AML-193 (cell line): ENCODE measurements at places on chromosomes 2 and 18.

GRCh38 chr2:8840475-8841091 lies 3.2 kb upstream of the KIDINS220 start:
- DNase-seq, result no peak

- DNase-seq, result no peak
Observed at GRCh38 chr18:46411191-46411828, 245.7 kb downstream of the LOXHD1 start.

DNA sequence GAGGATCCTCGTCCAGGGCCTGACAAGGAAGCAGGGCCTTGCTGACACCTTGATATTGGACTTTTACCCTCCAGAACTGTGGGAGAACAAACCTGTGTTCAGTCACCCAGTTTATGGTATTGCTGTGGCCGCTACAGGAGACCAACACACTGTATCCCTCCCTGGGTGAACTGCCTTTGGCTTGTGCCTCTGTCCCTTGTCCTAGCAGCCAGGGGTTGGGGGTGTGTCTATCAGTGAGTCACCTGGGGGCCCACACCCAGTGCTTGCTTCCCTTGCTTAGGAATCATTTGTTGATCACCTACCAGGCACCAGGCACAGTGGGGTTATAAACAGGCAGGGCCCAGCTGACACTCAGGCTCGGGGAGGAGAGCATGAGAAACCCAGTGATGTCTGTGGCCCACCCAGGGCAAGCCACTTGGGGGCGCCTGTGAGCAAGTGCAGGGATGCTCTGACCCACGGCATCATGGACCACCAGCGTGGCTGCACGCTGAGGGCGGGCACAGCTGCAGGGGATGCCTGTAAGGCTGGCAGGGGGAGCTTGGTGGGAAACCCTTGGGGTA lies 17.1 kb downstream of the TMEM185B start:
- DNase-seq, result no peak

DNA sequence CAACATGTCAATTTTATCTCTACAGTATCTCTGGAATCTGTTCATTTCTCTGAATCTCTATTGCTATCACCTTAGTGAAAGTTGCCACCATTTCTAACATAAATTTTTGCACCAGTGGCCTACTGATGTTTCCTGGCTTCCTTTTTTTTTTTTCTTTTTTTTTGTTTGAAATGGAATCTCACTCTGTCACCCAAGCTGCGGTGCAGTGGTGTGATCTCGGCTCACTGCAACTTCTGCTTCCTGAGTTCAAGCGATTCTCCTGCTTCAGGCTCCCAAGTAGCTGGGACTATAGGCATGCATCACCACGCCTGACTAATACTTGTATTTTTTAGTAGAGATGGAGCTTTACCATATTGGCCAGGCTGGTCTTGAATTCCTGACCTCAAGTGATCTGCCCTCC lies 35.1 kb downstream of the KCNJ13 start:
- DNase-seq, result no peak

DNA sequence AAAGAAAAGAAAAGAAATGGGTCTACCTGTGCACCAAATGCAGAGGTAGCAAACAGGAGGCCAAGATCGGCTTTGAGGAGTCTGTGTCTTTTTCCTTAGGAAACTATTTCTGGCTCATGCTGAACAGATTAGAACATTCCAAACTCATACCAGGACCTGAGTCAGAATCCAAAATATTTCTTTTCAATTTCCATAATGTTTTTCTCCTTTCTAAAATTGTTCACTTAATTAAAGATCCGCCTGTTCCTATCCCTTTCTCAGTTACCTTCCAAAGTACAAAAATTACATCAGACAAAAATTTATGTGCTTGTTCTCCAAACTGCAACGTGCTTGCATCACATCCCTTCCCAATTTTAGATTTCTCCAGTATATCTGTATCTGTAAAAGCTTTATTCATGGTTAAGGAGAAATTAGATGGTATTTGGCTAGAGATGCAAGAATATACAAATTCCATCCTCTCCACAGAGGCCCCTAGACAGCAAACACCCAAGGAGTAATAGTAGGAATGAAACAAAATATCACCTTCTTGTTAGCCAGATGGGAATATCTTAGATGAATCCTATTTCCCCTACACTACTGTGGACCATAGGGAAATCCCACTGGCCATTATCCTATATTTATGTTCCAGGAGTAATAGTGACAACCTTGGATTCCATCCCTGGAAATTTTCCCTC lies 130.6 kb downstream of the LNPK start:
- no peak for DNase-seq

- peak; percentile 69 for DNase-seq
Observed at GRCh38 chr18:48934723-48935432, 15.9 kb downstream of the SMAD7 start.

GRCh38 chr18:44729631-44730101 lies 49.0 kb downstream of the SETBP1 start:
- no peak for DNase-seq

GRCh38 chr2:168189835-168190569 lies 57.4 kb downstream of the STK39 start:
- DNase-seq, result no peak

GRCh38 chr2:163887182-163887581 lies 151.4 kb upstream of the FIGN start:
- no peak for DNase-seq

GRCh38 chr2:120503793-120504571 lies 158.0 kb downstream of the INHBB start:
- no peak for DNase-seq

- DNase-seq, result no peak
Observed at GRCh38 chr18:37429791-37430190, 135.8 kb downstream of the CELF4 start.

DNA sequence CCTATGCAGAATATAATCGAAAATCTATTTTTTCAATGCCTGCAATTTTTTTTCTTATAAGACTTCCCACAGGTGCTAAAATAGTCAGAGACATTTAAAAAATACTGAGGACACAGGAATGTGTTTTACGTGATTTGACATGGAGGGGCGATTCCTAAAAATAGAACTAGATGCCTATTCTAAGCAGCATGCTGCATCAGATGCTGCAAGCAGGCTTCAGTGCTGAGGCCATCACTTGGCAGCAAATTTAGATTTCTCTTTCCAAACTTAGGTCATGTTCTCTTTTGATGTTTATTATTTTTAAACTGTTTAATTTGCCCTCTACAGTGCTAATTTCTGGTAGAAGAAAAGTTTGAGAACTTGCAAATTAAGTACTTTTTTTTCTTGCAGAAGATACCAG lies 43.7 kb upstream of the NCK2 start:
- DNase-seq, result no peak

- DNase-seq, result no peak
Observed at GRCh38 chr2:16656784-16657391, 8.7 kb downstream of the CYRIA start.

DNA sequence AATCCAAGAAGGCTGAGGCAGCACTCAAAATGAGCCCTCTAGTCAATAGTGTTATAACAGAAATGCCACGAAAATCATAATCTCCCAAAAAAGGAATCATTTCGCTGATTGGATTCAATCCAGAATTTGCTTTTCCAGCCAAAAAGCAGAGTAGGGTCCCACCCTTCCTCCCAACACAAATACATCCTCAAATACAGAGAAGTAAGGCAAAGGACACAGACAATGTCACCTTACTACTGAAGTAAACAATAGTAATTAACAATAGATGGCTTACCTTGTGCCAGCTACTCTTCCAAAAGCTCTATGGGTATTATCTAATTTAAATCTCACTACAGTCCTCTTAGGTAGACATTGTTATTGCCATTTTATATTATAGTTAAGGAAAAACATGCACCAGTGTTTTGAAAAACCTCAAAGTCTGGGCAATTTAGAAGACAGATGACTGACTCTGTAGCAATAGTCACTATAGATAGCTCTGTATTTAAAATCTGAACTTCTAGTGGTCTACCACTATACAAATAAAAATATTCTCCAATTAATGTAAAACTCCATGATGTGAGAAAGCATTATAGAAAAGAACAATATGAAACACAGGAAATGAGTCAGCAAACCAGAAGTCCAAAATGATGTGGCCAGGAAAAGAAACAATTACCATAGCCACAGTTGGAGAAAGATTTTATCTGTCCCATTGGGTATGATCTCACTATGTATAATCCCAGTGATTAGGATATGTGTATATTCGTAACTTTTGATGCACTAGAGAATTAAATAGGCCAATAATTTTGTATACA lies 305.0 kb upstream of the ERBB4 start:
- DNase-seq, result no peak

GRCh38 chr18:73479477-73479876 lies 611.7 kb upstream of the NETO1 start:
- no peak for DNase-seq

- no peak for DNase-seq
Observed at GRCh38 chr2:11822746-11823451, 76.5 kb downstream of the LPIN1 start.

DNA sequence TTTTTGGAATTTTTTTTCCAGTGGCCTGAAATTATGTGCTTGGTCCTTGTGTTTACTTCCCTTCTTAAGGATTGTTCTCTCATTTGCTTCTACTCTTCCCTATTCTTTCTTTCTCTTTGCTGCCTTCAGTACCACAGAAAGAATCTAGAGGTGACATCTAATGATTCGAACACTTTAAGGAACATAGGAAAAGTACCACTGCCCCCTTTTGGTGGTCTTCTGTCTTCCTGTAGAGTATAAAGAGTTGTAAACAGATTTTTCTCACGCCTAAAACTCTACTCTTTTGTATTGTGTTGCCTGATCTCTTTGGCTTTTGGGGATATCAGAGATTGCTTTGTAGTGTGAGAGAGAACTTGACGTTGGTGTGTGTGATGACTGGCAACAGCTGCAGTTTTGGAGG lies 7.0 kb upstream of the SCTR start:
- no peak for DNase-seq

GRCh38 chr18:11747731-11748130 lies 58.7 kb downstream of the GNAL start:
- no peak for DNase-seq
